Naive thymus-derived CD8-positive, alpha-beta T cell (primary cell): ENCODE measurements at places on chromosomes 7 and 10. TPM values are rescaled to one million over a fixed set of nuclear protein-coding genes. Genes with fewer than 3 reads are reported as not detected.

TFPI2 gene
- not detected for polyA plus RNA-seq

RNF148 gene
- polyA plus RNA-seq, result not detected

WEE2 gene
- polyA plus RNA-seq, result not detected

TRDMT1 gene
- 10.6 TPM for polyA plus RNA-seq

AKR1C2 gene
- polyA plus RNA-seq, result not detected

ZNF117 gene
- polyA plus RNA-seq, result 0.44 TPM

PNLIPRP3 gene
- not detected for polyA plus RNA-seq

AMPH gene
- polyA plus RNA-seq, result 0.07 TPM

FAM25A gene
- polyA plus RNA-seq, result not detected

UCMA gene
- polyA plus RNA-seq, result not detected

EDRF1 gene
- polyA plus RNA-seq, result 12.8 TPM

SKIDA1 gene
- polyA plus RNA-seq, result not detected

ZNF239 gene
- 1.9 TPM for polyA plus RNA-seq

TRIM50 gene
- not detected for polyA plus RNA-seq

ADGRA1 gene
- not detected for polyA plus RNA-seq

MRC1 gene
- polyA plus RNA-seq, result not detected

CALML5 gene
- not detected for polyA plus RNA-seq

LIPN gene
- not detected for polyA plus RNA-seq
